Muscle of arm (tissue), 14 donors: ENCODE measurements at places on chromosomes 11 and 22. TPM values are rescaled to one million over a fixed set of nuclear protein-coding genes. Genes with fewer than 3 reads are reported as not detected.
A peak's percentile ranks its signal among the peaks of the same experiment; 100 is the strongest.

The XRCC6 gene
- polyA plus RNA-seq, result 221 TPM

- DNase-seq, result no peak
These were observed 39.9 kb downstream of the CADM1 start for GRCh38 chr11:115464269-115464668.

DNA sequence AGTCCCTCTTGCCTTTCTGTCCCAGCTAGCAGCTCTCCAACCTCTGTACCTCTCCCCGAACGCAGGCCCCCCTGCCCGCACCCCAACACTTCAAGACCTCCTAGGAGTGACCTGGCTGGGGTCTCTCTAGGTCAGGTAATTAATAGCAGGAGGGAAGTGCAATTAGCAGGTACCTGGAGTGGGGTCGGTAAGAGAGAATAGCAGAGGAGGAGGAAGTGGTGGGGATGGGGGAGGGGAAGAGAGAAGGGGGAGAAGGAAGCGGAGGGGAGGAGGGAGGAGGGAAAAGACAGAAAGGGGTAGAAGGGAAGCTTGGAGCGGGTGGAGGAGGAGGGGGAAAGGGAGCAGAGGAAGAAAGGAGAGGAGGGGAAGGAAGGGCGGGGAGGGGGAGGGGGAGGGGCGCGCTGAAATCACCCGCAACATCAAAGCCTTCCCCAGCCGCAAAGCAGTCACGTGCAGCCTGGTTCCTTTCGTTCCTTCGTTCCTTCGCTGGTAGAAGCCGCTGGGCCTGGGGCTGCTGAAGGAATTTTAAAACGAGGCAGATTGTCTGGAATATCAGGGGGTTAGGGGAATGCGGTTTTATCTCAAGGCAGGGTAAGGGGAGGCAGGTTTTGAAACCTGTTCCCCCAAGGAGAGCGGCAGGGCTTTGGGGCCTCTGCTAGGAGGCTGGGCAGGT lies 29.3 kb upstream of the TCF20 start:
- no peak for DNase-seq

- DNase-seq, result no peak
These were observed 1008.4 kb downstream of the OPCML start for GRCh38 chr11:132523929-132524328.

DNA sequence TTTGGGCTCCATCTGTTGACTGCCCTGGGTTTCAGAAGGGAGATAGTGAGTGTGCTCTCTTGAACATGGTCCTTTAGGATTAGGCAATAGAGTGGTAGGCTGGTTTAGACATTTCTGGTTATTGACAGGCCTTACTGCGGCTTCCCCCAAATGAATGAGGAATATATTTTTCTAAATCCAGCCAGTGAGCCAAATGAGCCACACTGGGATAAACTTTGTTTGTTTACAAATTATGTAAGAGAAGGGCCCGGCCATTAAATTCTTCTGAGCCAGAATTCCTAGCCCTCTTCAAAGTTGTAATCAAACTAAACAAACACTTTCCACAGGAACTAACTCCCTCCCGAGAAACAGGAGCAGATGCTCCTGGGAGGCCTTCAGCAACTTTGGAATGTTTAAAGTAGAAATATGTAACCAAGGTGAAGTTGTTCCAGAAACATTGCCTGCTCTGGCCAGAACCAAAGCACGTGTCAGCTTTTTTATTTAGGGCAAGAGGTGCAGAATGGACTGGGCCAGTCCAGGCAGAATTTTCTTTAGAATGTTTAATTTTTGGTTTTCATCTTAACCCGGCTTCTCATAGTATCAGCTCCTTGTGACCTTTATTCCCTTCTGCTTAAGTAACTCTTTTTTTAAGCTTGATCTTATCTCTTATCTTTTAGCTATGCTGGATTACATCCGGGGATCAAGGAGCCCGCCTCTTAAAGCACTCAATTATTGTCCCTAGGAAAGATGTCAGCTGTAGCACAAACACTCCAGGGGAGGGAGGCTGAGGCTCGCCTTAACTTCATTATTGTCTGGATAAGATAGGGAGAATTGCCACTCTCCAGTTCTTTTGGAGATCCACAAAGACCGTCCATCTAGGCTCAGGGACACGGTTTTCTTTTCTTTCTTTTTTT lies 28.7 kb downstream of the ZNRF3 start:
- peak; percentile 38 for DNase-seq

GRCh38 chr22:28884747-28885350 lies 1.5 kb downstream of the ZNRF3 start:
- no peak for DNase-seq

The FOLH1 gene
- 1.6 TPM for polyA plus RNA-seq

DNA sequence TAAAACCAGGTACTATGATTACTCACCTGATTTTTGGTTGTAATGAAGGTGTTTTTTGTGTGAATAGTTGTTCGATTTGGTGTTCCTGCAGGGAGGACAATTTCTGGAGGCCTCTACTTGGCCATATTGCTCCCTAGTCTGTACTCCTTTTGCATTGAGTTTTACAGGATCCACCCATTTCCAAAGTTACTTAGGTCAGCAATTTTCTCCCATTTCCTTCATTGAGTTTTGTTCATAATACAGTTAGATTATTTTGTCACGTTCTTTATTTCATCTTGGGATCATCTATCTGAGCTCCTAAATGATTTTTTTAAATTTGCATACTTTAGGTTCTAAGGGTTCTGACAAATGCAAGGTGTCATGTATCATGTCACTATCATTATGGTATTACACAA lies 20.1 kb upstream of the AQP11 start:
- DNase-seq, result no peak

The LMO1 gene
- polyA plus RNA-seq, result 11.1 TPM

DNA sequence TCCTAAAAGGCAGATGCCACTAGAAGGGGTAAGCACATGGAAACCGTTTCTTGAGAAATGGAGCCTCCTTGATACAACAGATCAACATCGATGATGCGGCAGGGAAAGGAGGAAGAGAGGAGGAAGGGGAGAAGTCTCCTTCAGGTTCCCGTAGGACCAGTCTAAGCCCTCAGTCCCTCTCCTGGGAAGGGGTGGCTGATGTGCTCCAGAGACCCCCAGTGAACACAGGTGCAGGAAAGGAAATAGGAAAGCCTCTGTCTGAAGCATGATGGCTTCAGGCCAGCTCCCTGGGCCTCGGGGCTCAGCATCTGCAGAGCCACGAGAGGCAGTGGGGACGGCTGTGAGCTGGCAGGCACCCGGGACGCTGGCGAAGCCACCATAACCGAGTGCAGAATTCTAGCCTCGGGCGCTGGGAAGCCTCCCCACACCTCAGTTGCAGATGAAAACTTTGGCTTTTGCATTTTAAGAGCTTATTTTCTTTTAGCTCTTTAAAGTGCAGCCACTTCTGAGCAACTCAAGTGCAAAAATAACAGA lies 1.8 kb downstream of the SPATA19 start:
- DNase-seq, result no peak
